Cortex of kidney (tissue), 1 donor: ENCODE measurements at places on chromosomes 11 and 22.

DNA sequence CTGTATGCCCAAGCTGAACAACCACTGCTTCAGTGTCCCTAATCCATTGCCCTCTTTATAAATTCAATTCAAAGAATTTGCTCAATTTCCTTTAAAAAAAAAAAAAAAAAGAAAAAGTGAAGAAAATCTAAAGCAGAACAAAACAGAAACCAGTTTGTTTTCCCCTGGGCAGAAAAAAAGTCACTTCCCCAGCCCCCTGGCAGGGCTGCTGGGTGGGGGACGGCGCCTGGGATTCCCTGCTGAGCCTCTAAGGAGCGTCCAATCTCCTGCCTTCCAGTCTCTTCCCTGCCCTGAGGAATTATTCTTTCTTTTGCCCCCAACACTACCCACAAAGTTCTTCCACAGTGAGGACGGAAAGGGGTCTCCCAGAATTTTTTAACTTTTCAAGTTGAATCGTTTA is 23.9 kb downstream of the DKK3 start:
- DNase-seq: no peak

DNA sequence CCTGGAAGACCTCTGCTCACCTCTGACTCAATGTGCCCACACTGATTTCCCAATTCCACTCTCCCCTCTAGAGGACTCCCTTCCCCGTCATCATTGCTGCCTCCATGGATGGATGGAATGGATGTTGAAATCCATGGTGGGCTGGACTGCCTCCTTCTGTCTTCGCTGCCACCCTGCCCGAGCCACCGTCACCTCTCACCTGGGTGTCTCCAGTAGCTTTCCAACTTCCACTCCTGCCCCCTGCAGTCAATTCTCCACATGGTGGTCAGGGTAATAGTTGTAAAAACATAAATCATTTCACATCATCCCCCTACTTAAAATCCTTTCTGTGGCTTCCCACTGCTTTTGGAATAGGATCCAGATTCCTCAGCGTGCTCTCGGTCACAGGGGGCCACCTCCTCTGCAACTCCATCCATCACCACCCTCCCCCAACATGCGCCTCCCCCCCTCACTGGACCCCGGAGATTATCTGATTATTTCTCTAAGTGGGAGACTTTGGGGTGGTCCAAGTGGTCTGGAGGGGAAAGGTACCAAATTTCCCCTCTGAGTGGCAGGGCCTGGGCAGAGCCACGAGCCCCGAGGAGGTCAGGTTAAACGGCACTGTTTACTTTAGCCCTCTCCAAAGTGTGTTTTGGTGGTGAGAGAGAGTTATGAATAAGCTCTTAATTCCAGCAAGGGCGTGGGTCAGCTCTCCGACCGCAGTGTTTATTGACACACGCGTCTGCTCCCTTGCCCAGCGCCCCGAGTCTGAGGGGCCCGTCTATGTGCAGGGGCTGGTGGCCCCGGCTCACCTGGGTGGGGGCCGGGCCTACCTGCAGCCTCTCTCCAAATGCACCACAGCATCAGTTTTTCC is 313.7 kb downstream of the MN1 start:
- no peak for DNase-seq

DNA sequence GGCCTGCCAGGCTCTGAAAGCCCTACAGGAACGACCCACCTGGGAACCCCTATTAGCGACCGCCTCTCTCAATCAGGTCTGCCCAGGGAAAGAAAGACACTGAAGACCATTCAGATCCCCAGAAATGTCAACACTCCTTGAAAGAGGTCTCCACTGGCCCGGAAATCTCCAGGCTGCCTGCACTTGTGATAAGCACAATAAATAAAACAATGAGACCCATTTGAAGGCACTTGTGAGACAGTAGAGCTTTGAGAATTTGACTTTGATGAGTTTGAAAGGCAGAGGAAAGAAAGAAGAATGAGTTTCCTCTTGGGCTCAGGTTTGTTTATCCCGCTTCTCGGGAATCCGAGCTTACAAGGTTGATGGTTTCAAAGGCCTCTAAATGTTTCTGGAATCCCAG is 416.3 kb downstream of the BUD13 start:
- no peak for DNase-seq

- no peak for DNase-seq
Observed at GRCh38 chr11:123186286-123186685, 8.8 kb downstream of the CLMP start.

GRCh38 chr11:65104628-65105027 is 7.0 kb upstream of the TM7SF2 start:
- DNase-seq: no peak

GRCh38 chr11:127804747-127805400 is 782.5 kb downstream of the ETS1 start:
- DNase-seq: no peak

GRCh38 chr11:14378171-14378570 is 19.2 kb upstream of the RRAS2 start:
- no peak for DNase-seq

DNA sequence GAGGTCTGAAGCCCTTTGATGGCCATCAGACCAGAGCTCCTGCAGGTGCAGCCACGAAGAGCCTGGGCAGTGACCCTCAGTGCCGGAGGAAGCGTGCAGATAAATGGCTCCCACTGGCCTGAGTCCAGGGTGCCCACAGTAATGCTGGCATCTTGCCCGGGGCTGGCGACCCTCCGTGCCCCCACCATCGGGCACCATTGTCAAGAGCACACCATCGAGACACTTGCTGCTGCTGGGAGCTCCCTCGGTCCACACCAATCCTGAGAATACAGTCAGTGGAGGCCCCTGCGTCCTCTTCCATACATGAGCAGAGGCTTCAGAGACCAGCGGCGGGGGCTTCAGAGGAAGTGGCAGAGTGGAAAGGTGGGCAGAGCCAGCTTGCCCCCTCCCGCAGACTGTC is 1448.3 kb downstream of the BRD1 start:
- DNase-seq: no peak

- DNase-seq: no peak
Observed at GRCh38 chr11:134019500-134019899, 49.4 kb upstream of the JAM3 start.

DNA sequence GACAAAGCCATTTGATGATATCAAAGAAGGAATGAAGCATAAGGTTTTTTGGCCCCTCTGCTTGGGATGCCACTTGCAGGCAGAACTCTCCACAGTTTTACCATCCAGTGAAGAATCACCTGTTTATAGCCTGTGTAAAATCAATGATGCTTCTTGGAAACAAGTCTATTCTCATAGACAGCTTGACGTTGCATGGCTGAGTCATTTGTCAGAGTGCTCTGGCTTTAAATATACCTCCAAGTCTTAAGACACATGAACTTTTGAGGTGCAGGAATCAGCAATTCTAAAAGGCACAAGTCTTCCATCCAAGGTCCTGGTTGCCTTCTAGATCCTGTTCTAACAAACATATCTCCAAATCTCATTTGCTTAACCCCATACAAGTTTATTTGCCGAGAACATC is 53.6 kb upstream of the KIRREL3 start:
- DNase-seq: no peak

- DNase-seq: no peak
Observed at GRCh38 chr11:122167100-122167499, 51.1 kb upstream of the BLID start.

GRCh38 chr11:128453444-128454336 is 133.7 kb downstream of the ETS1 start:
- DNase-seq: no peak

- no peak for DNase-seq
Observed at GRCh38 chr22:44574057-44574639, 76.1 kb upstream of the RTL6 start.

DNA sequence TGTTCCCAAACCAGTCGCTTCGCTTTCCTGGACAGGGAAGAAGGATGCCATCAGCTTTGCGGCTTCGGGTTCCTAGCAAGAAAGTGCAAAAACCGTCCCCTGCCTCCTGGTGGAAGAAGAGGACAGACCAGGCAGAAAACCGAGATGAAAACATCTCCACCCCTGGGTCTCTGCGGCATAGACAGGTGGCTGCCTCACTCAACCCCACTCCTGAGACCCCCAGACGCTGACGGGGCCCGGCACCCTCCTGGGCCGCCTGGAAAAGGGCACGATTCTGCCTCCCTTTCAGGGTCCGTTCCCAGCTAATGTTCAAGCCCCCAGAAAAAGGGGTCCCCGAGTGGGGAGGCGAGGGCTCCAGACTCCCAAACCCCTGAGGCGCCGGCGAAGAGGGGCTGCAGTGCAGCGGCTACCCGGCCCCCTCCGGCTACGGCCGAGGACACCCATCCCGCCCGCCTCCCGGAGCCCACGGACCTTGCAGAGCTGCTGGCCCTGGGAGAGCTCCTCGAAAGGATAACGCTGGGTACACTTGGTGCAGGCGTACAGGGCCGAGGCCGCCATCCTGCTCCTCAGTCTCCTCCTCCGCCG is 569 bp downstream of the FAM76B start:
- DNase-seq: no peak

DNA sequence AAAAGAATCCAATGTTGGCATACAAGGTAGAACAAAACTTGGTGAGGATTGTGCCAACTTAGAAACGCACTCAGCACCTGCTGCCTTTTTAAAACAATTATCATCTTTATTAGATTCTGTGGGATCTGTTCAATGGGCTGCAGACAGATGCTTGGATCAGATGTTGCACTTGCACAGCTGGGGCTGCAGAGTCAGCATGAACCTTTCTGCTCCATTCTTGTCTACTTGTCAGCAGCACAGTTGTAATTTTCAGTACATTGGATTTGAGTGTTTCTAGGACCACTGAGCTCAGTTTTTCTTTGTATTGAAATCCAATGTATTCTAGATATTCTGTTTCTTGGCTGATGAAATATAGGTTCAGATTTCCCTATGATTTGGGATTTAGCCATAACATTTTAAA is 164.5 kb downstream of the LUZP2 start:
- no peak for DNase-seq

DNA sequence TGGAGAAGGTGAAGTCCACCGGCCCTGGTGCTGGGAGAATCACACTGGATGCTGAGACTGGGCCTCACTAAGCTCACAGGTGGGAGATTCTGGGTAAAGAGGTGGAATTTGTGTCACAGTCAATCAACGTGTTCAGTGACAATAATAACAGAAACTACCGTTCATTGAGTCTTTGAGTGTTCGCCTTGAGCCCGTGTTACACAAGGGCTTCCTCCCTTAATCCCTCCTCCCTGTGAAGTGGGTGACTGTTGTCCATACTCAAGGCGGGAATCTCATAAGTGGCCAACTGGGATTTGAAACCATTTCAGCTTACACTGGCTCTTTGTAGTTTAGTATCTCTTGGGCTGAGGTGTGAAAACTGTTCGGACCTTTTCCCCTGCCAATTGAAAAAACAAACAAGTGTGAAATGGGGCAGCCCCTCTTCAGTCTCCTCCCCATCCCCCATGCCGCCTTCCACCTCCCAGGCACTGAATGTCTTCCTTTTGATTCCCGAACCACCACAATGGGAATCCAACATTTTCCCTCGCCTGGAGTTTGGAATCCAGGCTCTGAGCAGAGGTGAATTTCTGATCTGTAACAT is 502.4 kb downstream of the MIAT start:
- DNase-seq: no peak

GRCh38 chr11:64801158-64801464 is 1.9 kb downstream of the MAP4K2 start:
- DNase-seq: no peak

DNA sequence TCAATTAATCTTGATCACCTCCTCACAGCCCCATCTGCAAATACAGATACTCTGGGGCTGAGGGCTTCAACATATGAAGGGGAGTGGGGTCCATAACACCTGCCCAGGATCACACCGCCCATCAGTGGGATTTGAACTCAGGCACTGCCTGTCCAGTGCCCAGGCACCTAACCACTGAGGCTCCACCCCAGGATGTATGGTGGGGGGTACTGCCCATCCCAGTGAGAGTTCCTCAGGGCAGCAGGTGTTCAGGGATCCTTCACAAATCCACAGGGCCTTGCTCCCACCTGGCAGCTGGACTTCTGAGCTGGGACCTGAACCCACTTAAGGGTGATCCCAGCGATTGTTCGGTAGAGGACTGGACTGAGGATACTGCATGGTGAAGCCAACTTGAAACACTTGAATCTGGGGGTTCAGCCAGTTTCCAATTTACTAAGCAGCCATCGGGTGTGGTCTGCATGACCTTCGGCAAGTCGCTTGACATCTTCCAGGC is 33.3 kb downstream of the PRDM11 start:
- DNase-seq: no peak

DNA sequence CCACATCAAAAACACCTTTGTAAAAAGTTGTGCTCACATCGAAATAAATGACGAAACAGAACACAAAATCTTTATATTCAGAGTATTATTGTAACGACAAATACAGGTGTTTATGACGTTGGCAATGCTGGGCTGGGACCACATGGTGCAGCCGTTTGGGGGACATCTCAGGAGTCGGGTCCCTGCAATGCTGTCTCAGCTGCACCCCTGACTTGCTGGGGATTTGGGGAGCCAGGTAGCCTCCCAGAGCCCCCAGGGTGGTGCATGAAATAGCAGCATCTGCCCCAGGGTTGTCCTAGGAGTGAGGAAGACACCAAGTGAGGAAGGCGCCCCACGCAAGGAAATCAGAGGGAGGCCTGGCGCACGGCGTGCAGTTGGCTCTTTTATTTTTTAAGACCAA is 1526.8 kb downstream of the BRD1 start:
- DNase-seq: no peak

- DNase-seq: no peak
Observed at GRCh38 chr22:48459859-48460823, 1367.5 kb downstream of the BRD1 start.

DNA sequence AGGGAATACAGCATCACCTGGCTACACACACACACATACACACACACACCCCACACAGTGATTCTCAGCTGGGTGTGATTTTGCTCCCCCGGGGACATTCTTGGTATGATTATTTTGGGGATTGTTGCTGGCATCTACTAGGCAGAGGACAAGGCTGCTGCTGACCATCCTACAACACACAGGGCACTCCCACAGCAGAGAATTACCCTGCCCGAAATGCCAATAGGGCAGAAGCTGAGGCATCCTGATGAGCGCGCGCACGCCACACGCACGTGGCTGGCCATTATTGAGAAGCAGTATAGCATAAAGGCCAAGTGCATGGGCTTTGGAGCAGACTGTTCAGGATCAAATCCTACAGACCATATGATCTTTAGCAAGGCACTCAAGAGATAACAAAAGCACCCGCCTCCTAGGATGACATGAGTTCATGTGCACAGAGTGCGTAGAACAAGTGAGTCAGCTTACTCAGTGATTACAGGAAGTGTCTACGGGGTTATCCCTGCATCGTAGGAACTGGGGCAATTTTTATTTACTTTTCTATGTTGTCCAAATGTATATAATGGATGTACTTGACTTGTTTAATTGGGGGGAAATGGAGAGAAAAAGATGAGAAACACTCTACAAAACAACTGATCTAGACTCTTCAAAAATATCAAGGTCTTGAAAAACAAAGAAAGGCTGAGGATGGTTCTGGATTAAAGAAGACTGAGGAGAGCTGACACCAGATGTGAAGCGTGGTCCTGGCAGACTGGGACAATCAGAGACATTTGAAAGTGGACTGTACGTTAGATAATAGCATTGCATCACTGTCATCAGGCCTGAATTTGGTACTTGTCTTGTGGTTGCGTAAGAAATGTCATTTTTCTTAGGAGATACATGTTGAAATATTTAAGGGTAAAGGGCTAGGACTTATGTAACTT is 7.2 kb upstream of the EHD1 start:
- DNase-seq: no peak

GRCh38 chr11:40292721-40293508 is 1166.5 kb downstream of the LRRC4C start:
- DNase-seq: no peak
